ENCODE measurements at places on chromosomes 12 and 14. TPM values are rescaled to one million over a fixed set of nuclear protein-coding genes. Genes with fewer than 3 reads are reported as not detected.

The MYO1A gene
- polyA plus RNA-seq: 0.57 TPM

- DNase-seq: no peak
Measured at GRCh38 chr14:74109369-74109768, 24.6 kb downstream of the LIN52 start.

- no peak for DNase-seq
Measured at GRCh38 chr14:70814466-70814865, 5.2 kb upstream of the MAP3K9 start.

DNA sequence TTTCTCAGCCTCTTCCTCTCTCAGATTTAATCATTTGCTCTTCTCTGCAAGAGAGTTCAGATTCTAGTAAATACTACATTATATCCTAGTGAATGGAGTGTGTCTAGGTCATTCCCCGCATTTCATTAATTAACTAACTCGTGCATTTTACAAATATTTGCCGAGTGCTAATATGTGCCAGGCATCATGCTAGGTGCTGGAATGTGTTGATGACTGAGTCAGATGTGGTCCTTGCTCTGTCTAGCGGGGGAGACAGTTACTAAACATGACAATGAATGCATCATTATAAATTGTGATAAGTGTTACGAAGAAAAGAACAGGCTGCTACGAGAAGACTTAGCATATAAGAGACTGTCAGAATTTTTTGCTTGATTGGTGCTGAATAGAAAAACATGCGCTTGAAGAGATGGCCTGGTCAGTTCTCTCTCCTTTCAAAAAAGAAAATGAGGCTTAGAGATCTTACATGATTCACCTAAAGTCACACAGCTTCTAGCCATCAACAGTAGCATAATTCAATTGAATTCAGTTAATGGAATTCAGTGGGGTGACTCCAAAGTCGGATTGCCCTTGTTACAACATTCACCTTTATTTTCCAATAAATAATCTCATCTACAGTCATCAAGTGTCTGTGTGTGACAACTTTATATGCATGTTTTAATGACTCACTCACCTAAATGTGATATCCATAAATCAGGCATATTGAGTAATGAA is 48.7 kb upstream of the MAX start:
- no peak for DNase-seq

GRCh38 chr12:131264635-131265034 is 310.9 kb downstream of the ADGRD1 start:
- DNase-seq: no peak

The SYNDIG1L gene
- not detected for polyA plus RNA-seq

The CEBPE gene
- polyA plus RNA-seq: not detected

DNA sequence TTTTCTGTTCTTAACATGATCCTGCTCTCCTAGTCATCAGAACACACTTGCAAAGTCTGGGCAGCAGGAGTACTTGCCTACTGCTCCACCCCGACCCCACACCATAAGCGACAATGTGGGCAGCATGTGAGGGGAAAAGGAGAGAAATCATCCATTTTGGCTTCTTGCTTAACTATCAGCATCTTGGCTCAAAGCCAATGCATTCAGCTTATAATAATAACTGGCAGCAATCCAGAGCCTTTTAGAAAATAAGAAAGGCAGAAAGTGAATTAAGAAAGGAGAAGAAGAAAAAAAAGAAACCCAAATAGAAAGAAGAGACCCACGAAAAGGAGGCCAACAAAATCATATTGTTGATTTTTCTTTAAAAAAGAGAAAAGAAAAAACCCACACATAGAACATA is 930.8 kb downstream of the BCL11B start:
- no peak for DNase-seq
